Neural progenitor cell (in vitro differentiated cells): ENCODE measurements at places on chromosomes 3 and 15.

DNA sequence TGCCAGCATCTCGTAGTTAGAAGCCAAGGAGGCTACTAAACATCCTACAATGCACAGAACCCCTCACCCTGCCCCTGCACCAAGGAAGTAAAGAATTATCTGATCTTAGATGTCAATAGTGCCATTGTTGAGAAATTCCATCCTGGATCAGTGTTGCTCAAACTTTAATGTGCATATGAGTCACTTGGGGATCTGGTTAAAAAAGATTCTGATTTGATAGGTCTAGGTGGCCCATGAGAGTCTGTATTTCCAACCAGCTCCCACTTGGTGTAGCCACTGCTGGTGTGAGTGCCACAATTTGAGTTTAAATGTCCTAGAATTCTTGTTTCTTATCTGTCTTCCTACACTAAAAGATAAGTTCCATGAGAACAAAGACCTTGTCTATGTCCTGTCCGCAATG, 43.7 kb downstream of the TMEM45A start:
- DNase-seq, result no peak

GRCh38 chr3:183826448-183827250, 1.3 kb upstream of the MAP6D1 start:
- DNase-seq, result no peak

DNA sequence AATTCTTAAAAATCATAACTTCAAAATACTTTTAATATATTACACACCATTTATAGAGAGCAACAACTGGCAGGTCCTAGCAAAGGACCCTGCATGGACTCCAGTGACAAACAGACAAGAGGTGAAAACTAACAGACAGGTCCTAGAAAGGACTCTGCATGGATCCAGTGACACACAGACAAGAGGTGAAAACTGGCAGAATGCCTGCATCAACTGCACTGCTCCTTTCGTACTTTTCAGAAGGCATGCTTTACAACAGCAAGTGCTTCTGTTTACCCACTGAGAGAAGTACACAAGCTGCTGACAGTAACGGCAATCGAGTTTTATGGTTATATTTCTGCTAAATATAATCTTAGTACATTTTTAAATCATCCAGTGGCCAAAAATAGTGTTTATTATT, 24.3 kb upstream of the GP5 start:
- DNase-seq, result no peak

DNA sequence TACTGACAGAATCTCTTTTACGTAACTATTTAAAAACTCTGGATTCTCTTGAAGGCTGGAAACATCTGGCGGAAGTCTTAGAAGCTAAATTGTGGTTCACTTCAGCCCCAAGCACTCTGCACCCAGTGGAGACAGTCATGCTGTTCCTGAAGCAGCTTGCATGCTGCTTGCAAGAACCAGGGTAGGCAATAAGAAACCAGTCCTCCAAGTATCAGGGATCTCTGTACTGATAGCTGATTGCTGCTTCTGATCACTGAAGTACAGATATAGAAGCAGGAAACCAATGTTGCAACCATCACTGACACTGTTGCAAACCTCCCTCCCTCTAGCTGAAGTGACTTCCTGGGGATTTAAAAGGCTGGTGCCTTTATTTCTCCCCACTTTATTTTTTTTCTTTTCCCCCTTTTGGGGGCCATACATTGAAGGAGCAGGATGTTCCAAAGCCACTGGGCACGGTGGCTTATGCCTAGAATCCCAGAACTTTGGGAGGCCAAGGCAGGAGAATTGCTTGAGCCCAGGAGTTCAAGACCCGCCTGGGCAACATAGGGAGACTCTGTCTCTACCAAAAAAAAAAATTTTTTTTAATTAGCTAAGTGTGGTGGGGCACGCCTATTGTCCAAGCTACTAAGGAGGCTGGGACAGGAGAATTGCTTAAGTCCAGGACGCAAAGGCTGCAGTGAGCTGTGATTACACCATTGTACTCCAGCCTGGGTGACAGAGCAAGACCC, 15.3 kb downstream of the SPCS1 start:
- no peak for DNase-seq

- no peak for DNase-seq
Measured at GRCh38 chr15:101057841-101058407, 138.8 kb downstream of the LRRK1 start.

GRCh38 chr3:146739203-146739671, 134.1 kb upstream of the PLSCR5 start:
- no peak for DNase-seq

GRCh38 chr3:156497326-156497725, 57.6 kb downstream of the SSR3 start:
- DNase-seq, result no peak
